ENCODE measurements at places on chromosomes 6 and 20. TPM values are rescaled to one million over a fixed set of nuclear protein-coding genes. Genes with fewer than 3 reads are reported as not detected.

NRSN1 gene
- not detected for total RNA-seq

DNA sequence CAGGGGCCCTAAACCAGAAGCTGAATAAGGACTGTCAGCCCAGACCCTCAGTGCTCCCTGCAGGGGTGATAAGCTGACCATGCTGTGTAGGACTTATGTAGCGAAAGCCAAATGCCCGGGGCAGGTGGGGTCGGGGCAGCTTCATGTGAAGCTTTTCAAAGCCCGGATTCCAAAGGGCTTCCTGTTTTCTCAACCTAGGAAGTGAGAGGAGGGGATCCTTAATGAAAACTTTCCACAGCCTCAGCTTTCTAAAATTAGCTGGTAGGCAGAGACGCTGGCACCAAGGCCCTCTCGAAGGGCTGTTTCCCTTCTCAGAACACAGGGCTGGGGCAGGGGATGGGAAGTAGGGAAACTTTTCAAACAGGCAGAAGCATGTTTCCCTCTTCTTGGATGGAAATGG, 148.9 kb downstream of the NFATC2 start:
- DNase-seq: no peak

DNA sequence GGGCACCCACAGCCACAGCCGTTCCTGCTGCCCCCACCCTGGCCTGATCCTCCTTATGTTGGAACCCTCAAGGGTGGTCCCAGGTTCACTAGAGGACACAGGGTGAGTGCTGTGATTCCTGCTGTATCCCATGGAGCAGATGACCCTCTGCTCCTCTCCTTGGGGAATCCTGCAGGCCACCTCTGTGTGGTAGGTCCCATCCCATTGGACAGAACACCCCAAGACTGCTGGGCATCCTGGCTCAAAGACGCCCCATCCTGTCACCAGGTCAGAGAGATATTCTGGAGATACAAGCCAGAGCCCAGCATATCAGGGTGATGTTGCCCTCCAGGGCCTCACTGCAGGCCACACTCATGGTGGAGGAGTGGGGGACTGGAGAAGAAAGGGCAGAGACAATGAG, 28.4 kb downstream of the HLA-A start:
- DNase-seq: no peak

- no peak for DNase-seq
These were observed 118.6 kb downstream of the PREX1 start for GRCh38 chr20:48709058-48709691.

SLC24A3 gene
- total RNA-seq: 0.66 TPM

TBC1D22B gene
- total RNA-seq: 8.2 TPM

DNA sequence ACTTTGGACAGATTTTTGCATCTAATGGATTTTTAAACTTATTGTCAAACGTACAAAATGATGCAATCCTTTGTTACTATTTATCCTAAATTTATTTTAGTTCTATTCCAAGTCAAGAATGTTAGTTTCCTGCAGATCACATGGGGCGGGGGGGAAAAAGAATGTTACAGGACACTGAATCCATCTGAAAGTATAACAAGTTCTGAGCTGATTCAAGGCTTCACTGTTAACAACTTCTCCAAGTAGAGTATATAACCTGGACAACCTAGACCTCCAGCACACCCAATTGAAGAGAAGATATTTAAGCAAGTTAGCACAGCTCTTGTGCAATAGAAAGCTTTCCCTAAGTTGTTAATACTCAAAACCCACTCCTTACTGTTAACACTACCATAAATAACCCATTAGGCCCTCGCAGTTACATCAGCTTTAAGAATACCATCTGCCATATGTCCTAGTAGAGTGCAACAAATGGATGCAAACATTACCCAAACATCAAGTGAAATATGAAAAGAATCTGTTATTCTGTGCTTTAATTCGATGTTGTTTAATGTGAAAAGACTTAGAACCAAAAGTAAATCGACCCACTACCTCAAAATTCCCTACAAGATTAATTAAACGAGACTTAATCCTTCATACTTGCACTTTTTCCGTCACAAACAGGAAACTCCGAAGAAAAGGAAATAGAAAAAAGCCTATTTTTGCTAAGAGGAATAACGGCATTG, 1.3 kb downstream of the SEC63 start:
- no peak for DNase-seq

C6orf136 gene
- 28.3 TPM for total RNA-seq

SCRT2 gene
- under 0.01 TPM for total RNA-seq

CALHM4 gene
- total RNA-seq: not detected

CHD6 gene
- total RNA-seq: 43.5 TPM

DNA sequence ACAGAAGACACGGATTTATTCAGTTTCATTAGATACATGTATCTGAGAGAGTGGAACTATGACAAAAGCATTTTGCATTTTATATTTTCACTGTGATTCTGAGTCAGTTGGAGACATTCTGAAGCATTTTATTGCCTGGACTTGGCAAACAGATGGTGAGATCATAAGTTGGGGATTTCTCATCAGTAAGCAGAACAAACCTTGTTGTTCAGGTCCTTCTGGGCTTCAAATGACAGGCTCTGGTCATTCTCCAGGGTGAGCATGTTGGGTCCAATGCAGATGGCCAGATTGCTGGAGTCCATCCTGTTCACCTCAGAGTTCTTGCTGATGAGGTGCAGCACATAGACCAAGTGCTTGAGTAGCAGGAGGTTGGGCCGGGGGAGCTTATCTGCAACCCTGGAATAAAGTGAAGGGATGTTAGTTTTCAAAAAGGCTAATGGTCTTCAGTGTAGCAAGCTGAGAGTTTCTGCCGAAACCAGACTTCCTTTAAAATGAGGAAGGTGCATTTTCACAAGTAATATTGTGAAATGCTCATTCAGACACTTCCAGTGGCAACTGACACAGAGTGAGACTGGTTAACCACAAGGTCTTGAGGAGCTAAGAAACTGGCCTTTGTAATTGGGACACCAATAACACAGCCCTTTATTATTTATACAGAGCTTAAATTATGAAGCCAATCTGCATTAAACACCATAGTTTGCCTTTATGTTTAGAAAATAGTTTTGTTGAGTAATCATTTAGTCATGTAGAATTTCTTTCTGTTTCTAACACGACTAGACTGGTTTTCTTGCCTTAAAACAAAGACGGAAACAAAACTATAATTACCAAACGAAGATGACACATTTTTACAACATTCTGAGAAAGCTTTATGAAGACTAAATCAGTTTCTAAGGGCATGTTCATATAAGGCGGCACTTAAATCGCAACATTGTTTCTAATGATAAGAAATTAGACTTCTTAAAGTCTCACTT, 5.6 kb downstream of the TAGAP start:
- DNase-seq: no peak

TRIM15 gene
- total RNA-seq: 0.52 TPM

SRMS gene
- total RNA-seq: not detected

FOXC1 gene
- 3.6 TPM for total RNA-seq

ADAM33 gene
- total RNA-seq: 29.0 TPM

SLC44A4 gene
- total RNA-seq: 19.2 TPM

DNA sequence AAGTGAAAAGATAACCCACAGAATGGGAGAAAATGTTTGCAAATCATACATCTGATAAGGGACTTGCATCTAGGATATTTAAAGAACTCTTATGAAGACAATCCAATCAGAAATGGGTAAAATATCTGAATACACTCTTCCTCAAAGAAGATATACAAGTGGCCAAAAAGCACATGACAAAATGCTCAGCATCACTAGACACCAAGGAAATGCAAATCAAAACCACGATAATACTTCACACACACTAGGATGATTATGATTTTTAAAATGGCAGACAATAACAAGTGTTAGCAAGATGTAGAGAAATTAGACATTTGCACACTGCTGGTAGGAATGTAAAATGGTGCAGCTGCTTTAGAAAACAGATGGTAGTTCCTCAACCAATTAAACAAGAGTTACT, 34.8 kb upstream of the SIRT5 start:
- no peak for DNase-seq

GRCh38 chr6:129679758-129680157, 30.2 kb downstream of the ARHGAP18 start:
- DNase-seq: no peak

BTNL2 gene
- not detected for total RNA-seq

NSFL1C gene
- 23.1 TPM for total RNA-seq

GRCh38 chr20:35104685-35105295, 12.2 kb upstream of the TRPC4AP start:
- no peak for DNase-seq

- no peak for DNase-seq
These were observed 86.7 kb upstream of the SYNDIG1 start for GRCh38 chr20:24382743-24383142.

OPRM1 gene
- 3.1 TPM for total RNA-seq

GRCh38 chr6:116145803-116146675, 20.1 kb upstream of the COL10A1 start:
- no peak for DNase-seq

DNA sequence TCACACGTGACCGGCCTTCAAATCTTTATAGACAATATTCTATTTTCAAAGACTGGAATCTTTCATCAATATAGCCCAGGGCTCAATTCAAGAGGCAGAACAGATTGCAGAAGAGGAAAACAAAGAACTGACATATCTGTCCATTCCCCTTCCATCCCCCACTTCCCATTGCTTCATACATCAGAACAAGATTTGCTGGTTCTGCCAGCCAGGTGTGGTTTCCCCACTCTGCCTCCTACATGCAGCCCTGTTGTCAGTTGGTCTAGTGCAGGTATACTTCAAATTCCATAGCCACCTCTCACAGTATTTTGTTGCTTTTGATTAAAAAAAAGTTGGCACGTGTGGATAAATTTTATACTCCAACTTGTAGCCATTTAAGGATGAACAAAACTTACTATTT, 174.9 kb downstream of the CD109 start:
- no peak for DNase-seq

- no peak for DNase-seq
These were observed 182.5 kb downstream of the OTOR start for GRCh38 chr20:16930656-16931055.

GRCh38 chr20:40463171-40463570, 225.9 kb downstream of the MAFB start:
- peak; percentile 33 for DNase-seq

DNA sequence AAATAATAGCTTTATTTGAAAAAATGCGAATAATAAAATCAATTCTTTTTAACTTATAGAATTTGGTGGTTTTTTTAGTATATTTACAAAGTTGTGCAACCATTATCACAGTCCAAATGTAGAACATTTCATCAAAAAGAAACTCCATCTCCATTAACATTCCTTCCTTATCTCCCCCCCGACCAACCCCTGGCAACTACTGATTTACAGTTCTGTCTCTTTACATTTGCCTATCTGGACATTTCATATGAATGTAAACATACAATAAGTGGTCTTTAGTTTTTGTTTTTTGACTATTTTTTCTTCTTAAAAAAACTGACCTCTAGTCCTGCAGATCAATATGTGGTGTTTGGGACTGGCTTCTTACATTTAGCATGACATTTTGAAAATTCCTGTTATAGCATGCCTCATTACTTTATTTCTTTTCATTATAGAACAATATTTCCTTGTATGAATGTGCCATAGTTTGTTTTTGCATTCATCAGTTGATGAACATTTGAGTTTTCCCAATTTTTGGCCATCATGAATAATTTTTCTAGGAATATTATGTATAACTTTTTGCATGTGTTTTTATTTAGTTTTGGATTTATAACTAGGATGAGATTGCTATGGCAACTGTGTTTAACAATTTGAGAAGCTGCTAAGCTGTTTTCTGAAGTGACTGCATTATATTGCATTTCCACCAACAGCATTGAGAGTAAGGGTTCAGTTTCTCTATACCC, 344.7 kb downstream of the NKAIN2 start:
- DNase-seq: no peak

- no peak for DNase-seq
These were observed 201.6 kb downstream of the SYNDIG1 start for GRCh38 chr20:24670981-24671380.

PTP4A1 gene
- total RNA-seq: 11.5 TPM

GRCh38 chr6:156779206-156780094, 2.3 kb downstream of the ARID1B start:
- DNase-seq: peak; percentile 50
